ENCODE measurements at places on chromosomes 4 and X. TPM values are rescaled to one million over a fixed set of nuclear protein-coding genes. Genes with fewer than 3 reads are reported as not detected.

- no peaks in the 10 kb centered on the region for H3K36me3 ChIP-seq
- H3K27ac ChIP-seq = no peak overlapping the region
- no peak for DNase-seq
- no peak overlapping the region for H3K4me3 ChIP-seq
- H3K27me3 ChIP-seq = no peaks in the 10 kb centered on the region
- no peaks in the 10 kb centered on the region for H3K4me1 ChIP-seq
Observed at GRCh38 chrX:13208281-13208935, 111.4 kb downstream of the ATXN3L start.

- no peaks in the 10 kb centered on the region for H3K36me3 ChIP-seq
- peaks cover 14% of the 10 kb centered on the region for H3K4me1 ChIP-seq
- no peak for DNase-seq
- no peaks in the 10 kb centered on the region for H3K27me3 ChIP-seq
- H3K27ac ChIP-seq = no peak overlapping the region
Observed at GRCh38 chrX:40947276-40947675, 138.0 kb upstream of the USP9X start.

DNA sequence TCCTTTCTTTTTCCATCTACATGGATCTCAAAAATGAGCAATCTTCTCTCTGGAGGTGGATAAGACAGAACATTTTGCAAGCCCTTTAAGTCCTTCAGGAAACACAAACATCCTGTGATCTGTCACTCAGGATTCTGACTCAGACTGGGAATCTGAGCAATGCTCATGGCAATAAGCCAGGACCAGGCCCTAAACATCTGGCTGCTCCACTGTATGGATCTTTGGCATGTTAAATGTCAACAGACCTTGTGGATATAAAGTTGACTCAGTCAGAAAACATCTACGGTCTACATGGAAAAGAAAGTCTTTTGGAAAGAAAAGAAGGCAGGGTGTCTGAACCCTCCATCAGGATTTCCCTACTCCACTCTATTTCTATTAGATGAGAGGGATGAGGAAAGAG lies 17.8 kb upstream of the CHIC2 start:
- H3K4me3 ChIP-seq = no peak overlapping the region
- DNase-seq = peak; percentile 65
- no peaks in the 10 kb centered on the region for H3K36me3 ChIP-seq
- peaks cover 26% of the 10 kb centered on the region for H3K4me1 ChIP-seq
- H3K27me3 ChIP-seq = peaks cover 9% of the 10 kb centered on the region
- peak overlapping the region; percentile 18 for H3K27ac ChIP-seq

- peak within 1 kb of the TSS; percentile 79 for H3K27ac ChIP-seq
- DNase-seq = peak; percentile 74
- H3K4me3 ChIP-seq = peak within 1 kb of the TSS; percentile 78
- peaks cover 7% of the 10 kb centered on the region for H3K4me1 ChIP-seq
Observed at GRCh38 chrX:85379174-85379907, at the start of gene POF1B. Gene POF1B, minus strand, starts transcription at chrX:85379665. Its CDS starts 211 bp downstream, at chrX:85379454.

- no peak for DNase-seq
- no peaks in the 10 kb centered on the region for H3K36me3 ChIP-seq
- H3K4me1 ChIP-seq = no peaks in the 10 kb centered on the region
- H3K4me3 ChIP-seq = no peak within 1 kb of the TSS
Observed at GRCh38 chrX:101659601-101660063, at the start of gene ARMCX2. Gene ARMCX2, minus strand, starts transcription at chrX:101659850. Its CDS starts 2,262 bp downstream, at chrX:101657588.

GRCh38 chr4:41305476-41305875 lies 48.7 kb downstream of the UCHL1 start:
- peaks cover 7% of the 10 kb centered on the region for H3K4me1 ChIP-seq
- no peak overlapping the region for H3K27ac ChIP-seq
- H3K4me3 ChIP-seq = no peak overlapping the region
- H3K27me3 ChIP-seq = no peaks in the 10 kb centered on the region

DNA sequence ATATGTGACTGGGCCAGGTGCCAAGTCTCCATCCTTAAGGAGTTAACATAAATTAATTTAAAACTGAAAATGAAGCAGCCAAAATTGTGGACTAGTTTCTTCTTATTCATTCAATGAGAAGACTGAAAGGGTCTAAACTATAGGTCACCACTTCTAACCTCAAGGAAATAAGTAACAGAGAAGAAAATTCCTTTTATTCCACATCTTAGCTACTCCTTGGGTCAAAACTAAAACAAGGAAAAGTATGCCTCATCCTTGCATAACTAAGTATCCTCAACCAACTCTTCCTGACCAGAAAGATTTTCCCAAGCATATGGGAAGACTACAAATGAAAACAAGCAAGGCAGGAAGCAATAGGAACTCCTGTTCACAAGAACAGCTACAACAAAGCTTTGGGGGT lies 71.2 kb downstream of the ZNF827 start:
- no peaks in the 10 kb centered on the region for H3K36me3 ChIP-seq
- H3K4me3 ChIP-seq = no peak overlapping the region
- H3K4me1 ChIP-seq = no peaks in the 10 kb centered on the region
- no peaks in the 10 kb centered on the region for H3K27me3 ChIP-seq
- no peak overlapping the region for H3K27ac ChIP-seq
- no peak for DNase-seq

DNA sequence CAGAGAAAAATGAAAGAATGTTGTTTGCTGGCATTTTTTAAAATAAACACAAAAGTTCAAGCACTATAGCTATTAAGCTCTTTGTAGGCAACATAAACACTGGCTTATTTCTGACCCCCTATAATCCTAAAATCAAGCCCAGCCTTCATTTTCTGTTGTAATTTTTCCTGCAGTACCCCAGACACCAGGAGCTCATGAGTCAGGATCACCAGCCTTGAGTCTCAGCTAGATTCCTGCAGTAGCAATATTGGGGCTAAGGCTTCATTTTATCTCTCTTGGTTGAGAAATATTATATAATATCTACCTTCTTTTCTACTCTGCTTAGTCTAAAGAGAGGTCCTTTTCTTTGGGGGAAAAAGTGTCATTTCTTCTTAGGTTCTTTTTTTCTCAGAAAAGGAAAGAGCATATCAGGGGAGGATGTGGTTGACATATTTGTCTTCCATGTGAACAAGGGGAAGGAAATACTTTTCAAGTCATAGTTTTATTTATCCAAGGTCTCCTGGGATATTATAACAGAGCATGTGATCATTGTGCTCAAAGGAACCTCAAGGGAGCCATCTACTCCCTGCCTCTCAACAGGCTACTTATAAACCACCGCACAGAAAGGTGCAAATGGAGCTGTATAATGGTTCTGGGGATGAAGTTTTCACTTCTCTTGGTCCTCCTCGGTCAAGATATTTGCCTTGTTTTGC lies 678.3 kb upstream of the NR3C2 start:
- no peak overlapping the region for H3K4me3 ChIP-seq
- H3K27ac ChIP-seq = no peak overlapping the region
- no peak for DNase-seq

- H3K4me1 ChIP-seq = no peaks in the 10 kb centered on the region
- H3K27me3 ChIP-seq = no peaks in the 10 kb centered on the region
- H3K27ac ChIP-seq = no peak overlapping the region
- no peaks in the 10 kb centered on the region for H3K36me3 ChIP-seq
- DNase-seq = no peak
Observed at GRCh38 chr4:159420162-159421057, 317.5 kb downstream of the RAPGEF2 start.

DNA sequence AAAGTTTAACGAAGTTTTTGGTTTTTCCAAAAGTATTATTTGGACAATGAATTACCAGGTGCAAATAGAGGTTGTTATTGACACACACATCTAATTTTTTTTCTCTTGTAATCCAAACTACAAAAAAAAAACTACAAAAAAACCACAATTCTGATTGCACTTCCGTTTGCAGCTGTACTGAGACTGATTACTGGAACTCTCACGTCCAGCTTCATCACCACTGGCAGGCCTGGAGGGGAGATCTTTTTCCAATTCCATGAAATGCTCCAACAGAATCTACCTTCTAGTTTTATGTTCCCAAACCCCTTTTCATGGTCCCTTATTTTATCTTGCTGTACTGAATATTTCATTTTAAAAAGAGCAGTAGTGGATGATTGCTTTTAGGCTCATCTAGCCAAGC lies 1118.3 kb downstream of the C4orf33 start:
- H3K27ac ChIP-seq = no peak overlapping the region
- H3K4me3 ChIP-seq = no peak overlapping the region

GRCh38 chrX:123990169-123990568 lies 28.7 kb downstream of the STAG2 start:
- no peak overlapping the region for H3K27ac ChIP-seq
- peaks cover 8% of the 10 kb centered on the region for H3K4me1 ChIP-seq
- no peaks in the 10 kb centered on the region for H3K27me3 ChIP-seq
- H3K4me3 ChIP-seq = no peak overlapping the region
- H3K36me3 ChIP-seq = no peaks in the 10 kb centered on the region
- no peak for DNase-seq

DNA sequence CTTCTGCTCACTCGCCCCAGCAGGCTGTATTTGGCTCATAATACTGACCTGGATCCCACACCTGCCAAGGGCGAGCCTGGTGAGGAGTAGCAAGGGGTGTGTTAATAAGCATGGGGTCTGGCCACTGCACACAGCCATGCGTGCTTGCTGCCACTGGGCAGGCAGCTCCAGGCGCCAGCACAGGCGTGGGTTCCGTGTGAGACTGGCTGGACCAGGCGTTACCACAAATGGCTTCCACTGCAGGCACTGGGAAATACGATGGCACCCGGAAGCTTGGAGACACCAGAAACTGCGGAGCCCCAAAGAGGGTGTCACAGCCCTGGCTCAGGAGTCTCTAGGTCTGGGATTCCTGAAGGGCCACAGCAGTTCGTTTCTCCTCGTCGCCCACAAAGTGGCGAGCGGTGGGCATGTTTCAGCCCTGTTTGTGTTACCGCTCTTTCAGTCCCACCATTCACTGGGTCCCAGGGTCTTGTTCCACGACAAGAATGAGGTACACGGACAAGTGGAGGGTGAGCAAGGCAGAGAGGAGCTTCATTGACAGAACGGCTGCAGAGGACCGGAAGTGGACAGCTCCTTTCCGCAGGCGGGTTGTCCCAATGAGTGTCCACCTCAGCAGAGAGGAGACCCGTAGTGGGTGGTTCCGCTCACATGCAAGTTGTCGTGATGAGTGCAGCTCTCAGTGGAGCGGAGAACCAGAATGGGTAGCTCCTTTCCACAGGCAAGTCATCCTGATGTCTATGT lies 428.9 kb downstream of the EPHA5 start:
- H3K36me3 ChIP-seq = no peaks in the 10 kb centered on the region
- peaks cover 7% of the 10 kb centered on the region for H3K4me1 ChIP-seq
- H3K27ac ChIP-seq = no peak overlapping the region
- DNase-seq = no peak
- no peak overlapping the region for H3K4me3 ChIP-seq
- H3K27me3 ChIP-seq = no peaks in the 10 kb centered on the region

DNA sequence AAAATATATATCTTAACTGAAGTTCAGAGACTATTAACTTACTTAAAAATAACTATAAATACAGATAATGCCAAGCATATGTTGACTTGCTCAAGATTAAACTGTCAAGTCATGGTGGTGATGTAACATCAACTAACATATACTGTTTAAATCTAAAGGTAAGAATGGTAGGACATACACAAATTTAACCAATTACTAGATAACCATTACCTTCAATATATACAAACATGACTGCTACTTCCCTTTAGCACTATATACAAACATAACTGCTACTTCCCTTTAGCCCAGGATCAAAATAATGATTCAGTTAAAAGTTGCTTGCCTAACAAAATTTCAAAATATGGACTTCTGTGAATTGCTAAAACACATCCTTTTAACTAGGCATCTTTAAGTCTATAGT lies 14.9 kb downstream of the HNRNPD start:
- no peaks in the 10 kb centered on the region for H3K27me3 ChIP-seq
- H3K36me3 ChIP-seq = peaks cover 52% of the 10 kb centered on the region
- H3K4me3 ChIP-seq = no peak overlapping the region
- no peak for DNase-seq
- H3K4me1 ChIP-seq = peaks cover 24% of the 10 kb centered on the region
- peak overlapping the region; percentile 18 for H3K27ac ChIP-seq

- H3K4me3 ChIP-seq = no peak overlapping the region
- H3K36me3 ChIP-seq = no peaks in the 10 kb centered on the region
- DNase-seq = no peak
- no peaks in the 10 kb centered on the region for H3K27me3 ChIP-seq
Observed at GRCh38 chrX:18491587-18492340, 66.4 kb downstream of the CDKL5 start.

DNA sequence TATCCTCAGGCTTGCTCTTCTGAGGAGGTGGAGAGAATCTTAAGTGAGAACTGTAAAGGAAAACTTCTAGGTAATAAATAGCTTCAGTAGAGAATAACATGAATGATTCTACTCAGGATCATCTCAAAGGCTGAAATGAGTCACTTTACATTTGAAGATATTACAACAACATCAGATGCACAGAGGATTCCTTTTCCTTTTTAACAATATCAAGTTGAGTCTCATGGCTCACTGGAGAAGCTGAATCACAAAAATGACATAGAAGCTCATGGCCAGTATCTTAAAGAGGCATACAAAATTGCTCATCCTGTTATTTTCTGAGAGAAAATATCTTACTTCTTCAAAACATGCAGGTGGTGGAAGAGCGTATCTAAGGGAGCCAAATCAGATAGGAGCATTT lies 72.5 kb upstream of the EMCN start:
- no peak for DNase-seq
- no peaks in the 10 kb centered on the region for H3K4me1 ChIP-seq
- H3K36me3 ChIP-seq = no peaks in the 10 kb centered on the region
- no peak overlapping the region for H3K4me3 ChIP-seq
- no peak overlapping the region for H3K27ac ChIP-seq

DNA sequence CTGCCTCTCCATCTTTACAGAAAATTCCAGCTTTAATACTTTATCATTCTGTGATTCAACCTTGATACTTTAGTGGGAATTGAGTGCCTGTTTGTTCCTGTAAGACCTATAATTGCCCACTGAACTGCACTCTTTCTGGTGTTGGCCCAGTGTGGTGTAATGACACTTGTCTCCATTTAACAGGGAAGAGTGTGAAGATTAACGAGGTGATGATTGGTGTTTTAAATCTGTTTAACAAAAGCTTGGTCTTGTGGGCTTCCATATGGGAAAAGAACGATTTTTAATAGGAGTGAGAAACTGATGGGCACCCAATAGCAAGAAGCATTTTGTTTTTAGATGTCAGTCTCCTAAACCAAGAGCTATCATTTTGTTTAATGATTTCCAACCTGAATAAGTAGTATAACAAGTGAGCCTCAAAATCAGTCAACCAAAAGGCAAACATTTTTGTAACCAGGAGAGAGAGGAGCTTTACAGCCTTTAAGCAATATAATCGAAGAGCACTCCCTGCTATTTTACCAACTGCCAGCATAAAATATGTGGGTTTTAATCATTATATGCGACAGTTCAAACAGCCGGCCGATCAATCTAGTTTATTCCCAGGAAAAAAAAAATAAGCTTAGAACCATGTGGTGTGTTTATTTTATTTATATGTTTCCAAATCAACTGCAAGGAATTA lies 50.2 kb downstream of the SUPT20HL1 start:
- no peak for DNase-seq
- no peak overlapping the region for H3K4me3 ChIP-seq
- peaks cover 28% of the 10 kb centered on the region for H3K27me3 ChIP-seq
- H3K4me1 ChIP-seq = no peaks in the 10 kb centered on the region

- H3K27ac ChIP-seq = no peak overlapping the region
- H3K36me3 ChIP-seq = no peaks in the 10 kb centered on the region
- H3K27me3 ChIP-seq = no peaks in the 10 kb centered on the region
- no peak overlapping the region for H3K4me3 ChIP-seq
Observed at GRCh38 chr4:165137205-165137604, 24.5 kb upstream of the TMEM192 start.

The USP17L22 gene
- not detected for total RNA-seq

The GPR82 gene
- total RNA-seq = not detected

The POU3F4 gene
- not detected for total RNA-seq

The CENPVL2 gene
- total RNA-seq = not detected

The APEX2 gene
- total RNA-seq = 32.4 TPM

All from Calu3 (cell line).